ENCODE measurements at places on chromosomes 7 and 10. TPM values are rescaled to one million over a fixed set of nuclear protein-coding genes. Genes with fewer than 3 reads are reported as not detected.
A peak's percentile ranks its signal among the peaks of the same experiment; 100 is the strongest.

DNA sequence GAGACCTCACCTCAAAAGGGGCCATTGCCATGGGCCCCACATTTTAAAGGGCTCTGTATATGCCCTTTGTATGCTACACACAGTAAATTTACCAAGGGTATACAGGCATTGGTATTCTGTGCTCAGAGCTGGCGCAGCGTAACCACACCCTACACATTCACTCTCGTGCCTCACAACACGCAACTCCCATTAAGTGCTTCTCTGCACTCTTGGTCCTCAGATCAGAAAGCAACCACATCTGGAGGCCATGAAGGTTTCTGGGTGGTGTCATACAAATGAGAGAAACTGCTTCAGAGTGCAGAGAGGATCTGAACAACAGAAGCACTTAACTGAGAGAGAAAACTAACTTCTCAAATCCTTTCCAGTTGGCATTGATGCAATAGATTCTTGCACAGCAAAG, 9.4 kb upstream of the CACUL1 start:
- H3K4me1 ChIP-seq, result no peaks in the 10 kb centered on the region
- H3K27ac ChIP-seq, result no peak overlapping the region
- no peak for DNase-seq

- no peaks in the 10 kb centered on the region for H3K4me1 ChIP-seq
- H3K27ac ChIP-seq, result no peak overlapping the region
- no peak overlapping the region for H3K4me3 ChIP-seq
- H3K27me3 ChIP-seq, result no peaks in the 10 kb centered on the region
- no peak for DNase-seq
- H3K36me3 ChIP-seq, result no peaks in the 10 kb centered on the region
Measured at GRCh38 chr7:52794621-52795020, 240.8 kb upstream of the POM121L12 start.

GRCh38 chr7:94656925-94657731, 1.2 kb upstream of the SGCE start:
- no peaks in the 10 kb centered on the region for H3K36me3 ChIP-seq
- H3K27ac ChIP-seq, result no peak overlapping the region
- H3K4me3 ChIP-seq, result peak overlapping the region; percentile 28

GRCh38 chr7:92557808-92558362, 29.3 kb downstream of the RBM48 start:
- H3K4me1 ChIP-seq, result no peaks in the 10 kb centered on the region
- H3K27me3 ChIP-seq, result no peaks in the 10 kb centered on the region
- DNase-seq, result no peak
- H3K36me3 ChIP-seq, result peaks cover 5% of the 10 kb centered on the region
- no peak overlapping the region for H3K4me3 ChIP-seq
- H3K27ac ChIP-seq, result no peak overlapping the region

- no peaks in the 10 kb centered on the region for H3K27me3 ChIP-seq
- H3K4me1 ChIP-seq, result no peaks in the 10 kb centered on the region
- no peaks in the 10 kb centered on the region for H3K36me3 ChIP-seq
- DNase-seq, result no peak
Measured at GRCh38 chr10:76738991-76739390, 898.6 kb downstream of the KCNMA1 start.

DNA sequence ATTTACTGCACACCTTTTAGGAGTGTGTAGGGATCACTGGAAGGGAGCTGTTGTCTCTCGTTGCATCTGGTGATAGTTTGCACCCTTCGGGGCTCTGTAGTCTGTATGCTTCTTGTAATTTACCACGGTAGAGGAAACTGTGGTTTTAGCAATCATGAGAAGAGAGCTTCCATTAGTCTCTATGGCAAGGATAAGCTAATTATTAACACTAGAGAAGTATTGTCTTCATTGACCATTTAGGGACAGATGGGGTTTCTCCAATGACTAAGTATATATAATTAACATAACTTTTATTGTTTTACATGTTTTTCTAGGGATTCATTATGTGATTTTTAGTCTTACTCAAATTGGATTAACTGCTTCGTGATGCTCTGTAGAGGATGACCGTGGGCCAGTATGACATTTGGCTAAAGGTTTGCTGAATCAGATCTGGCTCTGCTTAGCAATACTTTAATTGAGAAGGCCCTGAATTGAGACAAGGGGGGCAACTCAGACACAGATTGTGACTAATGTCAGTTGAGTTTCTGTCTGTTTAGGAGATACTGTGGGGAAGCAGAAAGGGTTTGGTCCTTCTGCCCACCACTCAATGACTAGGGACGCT, 8.7 kb downstream of the SLC18A2 start:
- H3K4me3 ChIP-seq, result no peak overlapping the region
- DNase-seq, result no peak
- no peaks in the 10 kb centered on the region for H3K36me3 ChIP-seq

DNA sequence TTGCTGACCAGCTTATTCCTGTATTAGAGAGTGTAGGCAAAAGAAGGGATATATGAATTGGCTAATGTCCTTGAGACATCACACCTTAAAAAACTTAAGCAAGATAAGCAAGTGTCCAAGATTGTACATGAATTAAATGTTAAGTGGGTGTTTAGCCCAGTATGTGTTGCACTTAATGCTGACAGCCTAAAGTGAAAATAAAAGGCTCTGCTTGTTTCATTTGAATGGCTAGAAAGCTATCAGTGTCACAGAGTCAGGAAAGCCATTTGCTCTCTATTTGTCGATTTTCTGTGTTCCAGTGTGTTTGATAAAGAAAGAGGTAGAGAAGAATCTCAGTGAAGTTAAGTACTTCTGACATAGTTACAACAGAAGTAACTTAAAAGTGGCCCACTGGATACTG, 744.9 kb downstream of the ANKRD7 start:
- no peak for DNase-seq
- H3K27me3 ChIP-seq, result no peaks in the 10 kb centered on the region
- no peaks in the 10 kb centered on the region for H3K36me3 ChIP-seq
- no peak overlapping the region for H3K27ac ChIP-seq

Gene TEX47
- not detected for total RNA-seq

Gene MEIG1
- total RNA-seq, result 3.5 TPM

- no peaks in the 10 kb centered on the region for H3K36me3 ChIP-seq
- no peaks in the 10 kb centered on the region for H3K4me1 ChIP-seq
- no peaks in the 10 kb centered on the region for H3K27me3 ChIP-seq
- no peak overlapping the region for H3K27ac ChIP-seq
- no peak overlapping the region for H3K4me3 ChIP-seq
Measured at GRCh38 chr7:36336390-36336789, 53.3 kb upstream of the ANLN start.

GRCh38 chr10:130749911-130750310, 561.6 kb downstream of the TCERG1L start:
- no peak for DNase-seq
- no peaks in the 10 kb centered on the region for H3K27me3 ChIP-seq
- H3K4me1 ChIP-seq, result no peaks in the 10 kb centered on the region
- no peak overlapping the region for H3K27ac ChIP-seq
- no peak overlapping the region for H3K4me3 ChIP-seq

Gene OR2A42
- total RNA-seq, result 0.26 TPM

Gene GBX1
- not detected for total RNA-seq

Gene TAC1
- total RNA-seq, result not detected

Gene CACNA2D1
- 11.5 TPM for total RNA-seq

Gene CALML5
- total RNA-seq, result not detected

DNA sequence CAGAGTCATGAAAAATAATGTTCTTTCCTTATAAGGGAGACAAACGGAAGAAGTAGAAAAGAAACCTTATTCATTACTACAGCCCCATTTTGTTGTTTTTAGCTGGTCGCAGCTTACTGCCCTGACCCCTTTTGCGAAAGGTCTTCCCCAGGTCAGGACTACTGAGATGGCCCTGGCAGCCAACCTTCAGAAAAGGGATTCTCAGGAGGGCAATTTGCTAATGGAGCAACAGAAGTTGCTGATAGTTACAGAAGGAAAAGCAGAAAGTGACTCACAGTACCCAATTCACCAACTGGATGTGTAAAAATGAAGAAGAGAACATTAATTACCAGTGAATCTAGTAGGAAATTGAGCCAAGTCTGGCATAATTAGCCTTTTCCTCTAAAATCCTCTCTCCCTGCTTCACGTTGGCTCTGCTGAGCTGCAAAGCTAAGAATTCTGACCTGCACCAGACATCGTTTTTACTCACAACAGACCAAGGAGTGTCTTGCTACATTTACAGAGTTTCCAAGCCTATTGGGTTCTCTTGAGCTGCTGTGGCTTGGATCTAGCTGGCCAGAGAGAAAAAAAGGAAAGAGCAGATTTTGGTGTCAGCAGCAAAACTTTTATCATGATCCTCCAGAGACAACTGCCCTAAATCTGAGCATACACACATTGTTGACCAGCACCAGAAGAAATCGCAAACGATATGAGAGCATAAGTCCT, 499.9 kb upstream of the FZD8 start:
- no peak for DNase-seq
- no peak overlapping the region for H3K27ac ChIP-seq
- no peaks in the 10 kb centered on the region for H3K27me3 ChIP-seq
- H3K4me1 ChIP-seq, result no peaks in the 10 kb centered on the region
- H3K4me3 ChIP-seq, result no peak overlapping the region
- H3K36me3 ChIP-seq, result no peaks in the 10 kb centered on the region

DNA sequence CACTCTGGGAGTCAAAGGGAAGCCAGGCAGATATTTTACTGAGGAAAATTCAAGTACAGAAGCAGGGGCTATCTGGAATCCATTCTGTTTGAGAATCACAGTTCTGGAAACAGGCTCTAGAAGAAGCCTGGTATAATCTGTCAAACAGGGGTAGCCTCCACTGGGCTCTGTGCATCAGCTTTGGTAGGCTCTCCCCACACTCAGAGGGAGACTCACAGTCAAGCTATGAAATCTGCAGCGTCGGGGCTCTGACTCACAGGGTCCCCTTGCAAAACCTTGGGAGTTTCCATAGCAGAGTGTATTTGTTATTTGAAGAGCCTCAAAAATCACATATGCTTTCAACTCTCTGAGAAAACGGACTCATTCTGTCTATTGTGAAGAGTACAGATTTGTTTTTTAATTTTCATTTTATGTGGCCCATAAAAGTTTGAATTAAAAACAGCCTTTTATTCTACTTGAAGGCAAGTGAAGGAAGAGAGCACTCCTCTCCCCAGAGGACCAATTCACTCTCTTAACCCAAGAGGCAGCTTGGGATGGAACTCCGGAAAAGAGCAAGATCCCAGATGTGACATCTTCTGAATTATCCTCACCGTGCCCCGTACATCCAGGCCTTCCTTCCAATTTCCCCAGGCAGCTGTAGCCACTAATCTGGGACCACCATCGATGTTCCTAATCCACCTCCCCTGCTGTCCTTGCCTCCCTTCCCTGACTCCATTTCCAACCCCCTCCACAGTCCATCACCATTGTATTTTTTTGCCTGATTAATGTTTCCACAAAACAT, 590.9 kb upstream of the MGMT start:
- peak; percentile 64 for DNase-seq
- H3K4me1 ChIP-seq, result peaks cover 4% of the 10 kb centered on the region
- H3K27me3 ChIP-seq, result no peaks in the 10 kb centered on the region
- no peak overlapping the region for H3K4me3 ChIP-seq

- H3K27me3 ChIP-seq, result peaks cover 9% of the 10 kb centered on the region
- peak; percentile 63 for DNase-seq
- H3K36me3 ChIP-seq, result no peaks in the 10 kb centered on the region
- no peak overlapping the region for H3K4me3 ChIP-seq
- no peak overlapping the region for H3K27ac ChIP-seq
Measured at GRCh38 chr10:14184841-14185315, 145.8 kb downstream of the FRMD4A start.

- no peak overlapping the region for H3K27ac ChIP-seq
- no peaks in the 10 kb centered on the region for H3K36me3 ChIP-seq
- H3K4me1 ChIP-seq, result peaks cover 32% of the 10 kb centered on the region
- no peak for DNase-seq
Measured at GRCh38 chr7:379456-380138, 89.6 kb downstream of the FOXL3 start.

GRCh38 chr7:109835577-109835976, 1255.3 kb upstream of the LRRN3 start:
- H3K4me1 ChIP-seq, result no peaks in the 10 kb centered on the region
- H3K4me3 ChIP-seq, result no peak overlapping the region
- no peaks in the 10 kb centered on the region for H3K27me3 ChIP-seq
- no peak for DNase-seq

- H3K36me3 ChIP-seq, result no peaks in the 10 kb centered on the region
- H3K4me3 ChIP-seq, result no peak overlapping the region
- peak; percentile 61 for DNase-seq
- H3K27ac ChIP-seq, result no peak overlapping the region
Measured at GRCh38 chr7:28812616-28813015, 145.5 kb downstream of the TRIL start.
